ENCODE measurements at places on chromosomes 7 and 10.

DNA sequence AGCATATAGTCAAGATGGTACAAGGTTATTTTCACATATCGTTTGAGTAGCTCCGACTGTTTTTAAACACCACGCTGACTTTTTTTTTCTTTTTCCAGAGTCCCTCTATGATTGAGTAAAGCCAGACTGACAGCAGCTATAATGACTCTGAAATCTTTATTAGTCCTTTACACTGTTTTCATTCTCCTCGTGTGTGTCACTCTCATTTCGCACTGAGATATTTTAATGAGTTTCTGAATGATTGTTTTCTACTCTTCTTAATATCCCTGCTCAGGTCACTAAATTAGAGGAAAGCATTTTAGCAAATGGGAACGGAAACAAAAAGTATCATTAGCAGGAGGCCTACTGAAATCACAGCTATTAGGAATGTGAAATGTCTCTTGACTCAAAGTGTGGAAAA lies 162.3 kb upstream of the MTPN start:
- no peak for DNase-seq
- no peak overlapping the region for H3K4me3 ChIP-seq
- H3K27ac ChIP-seq: no peak overlapping the region
- H3K27me3 ChIP-seq: no peaks in the 10 kb centered on the region
- H3K4me1 ChIP-seq: no peaks in the 10 kb centered on the region

- H3K4me3 ChIP-seq: no peak overlapping the region
- no peaks in the 10 kb centered on the region for H3K36me3 ChIP-seq
- H3K4me1 ChIP-seq: peaks cover 5% of the 10 kb centered on the region
- DNase-seq: peak; percentile 86
Measured at GRCh38 chr10:48658243-48658974, 26.3 kb upstream of the WDFY4 start.

- no peak for DNase-seq
- no peaks in the 10 kb centered on the region for H3K36me3 ChIP-seq
- H3K4me1 ChIP-seq: no peaks in the 10 kb centered on the region
- no peaks in the 10 kb centered on the region for H3K27me3 ChIP-seq
Measured at GRCh38 chr10:75980419-75981002, 549.1 kb downstream of the LRMDA start.

GRCh38 chr10:92420546-92421275 lies 129.7 kb downstream of the MARCHF5 start:
- no peaks in the 10 kb centered on the region for H3K36me3 ChIP-seq
- no peak for DNase-seq
- no peaks in the 10 kb centered on the region for H3K4me1 ChIP-seq
- peaks cover 21% of the 10 kb centered on the region for H3K27me3 ChIP-seq
- H3K4me3 ChIP-seq: peak overlapping the region; percentile 23
- H3K27ac ChIP-seq: no peak overlapping the region

DNA sequence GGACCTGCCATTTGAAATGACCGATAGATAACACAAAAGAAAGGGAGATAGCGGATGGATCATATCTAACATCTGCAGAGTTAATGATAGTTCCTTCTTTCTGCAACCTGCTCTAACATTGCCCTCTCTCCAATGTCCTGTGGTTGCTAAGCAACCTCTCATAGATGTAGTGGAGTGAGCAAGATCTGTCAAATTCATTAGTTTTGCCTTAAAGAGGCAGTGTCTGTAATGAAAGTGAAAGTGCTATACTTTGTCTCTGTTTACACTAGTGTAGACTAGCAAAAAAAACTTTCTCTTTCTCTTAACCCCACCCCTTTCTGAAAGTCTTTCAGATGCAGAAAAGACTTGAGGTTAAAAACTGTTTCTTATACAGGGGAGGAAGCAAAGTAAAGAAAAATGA lies 1196.9 kb downstream of the SORCS3 start:
- H3K27me3 ChIP-seq: no peaks in the 10 kb centered on the region
- DNase-seq: peak; percentile 20
- H3K27ac ChIP-seq: no peak overlapping the region

- H3K27ac ChIP-seq: peak overlapping the region; percentile 36
- DNase-seq: no peak
- H3K4me1 ChIP-seq: peaks cover 23% of the 10 kb centered on the region
- H3K27me3 ChIP-seq: no peaks in the 10 kb centered on the region
- no peak overlapping the region for H3K4me3 ChIP-seq
Measured at GRCh38 chr7:46606761-46607160, 685.7 kb upstream of the IGFBP3 start.

GRCh38 chr7:45178241-45179225 lies 20.9 kb downstream of the RAMP3 start:
- H3K27ac ChIP-seq: no peak overlapping the region
- no peaks in the 10 kb centered on the region for H3K4me1 ChIP-seq
- no peak overlapping the region for H3K4me3 ChIP-seq
- no peak for DNase-seq
- H3K36me3 ChIP-seq: no peaks in the 10 kb centered on the region

- DNase-seq: no peak
- H3K4me3 ChIP-seq: no peak overlapping the region
- no peaks in the 10 kb centered on the region for H3K27me3 ChIP-seq
- peak overlapping the region; percentile 33 for H3K27ac ChIP-seq
- peaks cover 37% of the 10 kb centered on the region for H3K4me1 ChIP-seq
Measured at GRCh38 chr10:119233123-119233820, 25.9 kb downstream of the GRK5 start.
